Kidney tubule cell (primary cell): ENCODE measurements at places on chromosomes 16 and 17.
A peak's percentile ranks its signal among the peaks of the same experiment; 100 is the strongest.

GRCh38 chr17:34153991-34154390 is 101.1 kb upstream of the CCL2 start:
- DNase-seq = no peak

DNA sequence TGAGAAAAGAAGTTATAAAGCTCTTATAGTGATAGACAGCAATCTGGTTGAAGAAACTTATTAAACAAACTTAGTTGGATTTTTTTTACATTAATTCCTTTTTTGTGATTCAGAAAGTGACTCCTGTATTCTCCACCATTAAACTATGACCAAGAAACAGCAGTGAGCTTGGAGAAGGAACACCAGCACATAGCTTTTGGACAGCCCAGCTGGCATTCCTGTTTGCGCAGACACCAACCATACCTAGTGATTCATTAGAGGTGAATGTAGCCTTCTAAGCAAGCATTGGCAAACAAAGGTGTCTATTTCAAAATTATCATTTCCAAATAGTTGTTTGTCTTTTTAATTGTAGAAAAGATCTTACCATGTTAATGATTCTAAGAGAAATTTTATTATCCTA is 94.4 kb downstream of the STXBP4 start:
- peak; percentile 83 for DNase-seq

DNA sequence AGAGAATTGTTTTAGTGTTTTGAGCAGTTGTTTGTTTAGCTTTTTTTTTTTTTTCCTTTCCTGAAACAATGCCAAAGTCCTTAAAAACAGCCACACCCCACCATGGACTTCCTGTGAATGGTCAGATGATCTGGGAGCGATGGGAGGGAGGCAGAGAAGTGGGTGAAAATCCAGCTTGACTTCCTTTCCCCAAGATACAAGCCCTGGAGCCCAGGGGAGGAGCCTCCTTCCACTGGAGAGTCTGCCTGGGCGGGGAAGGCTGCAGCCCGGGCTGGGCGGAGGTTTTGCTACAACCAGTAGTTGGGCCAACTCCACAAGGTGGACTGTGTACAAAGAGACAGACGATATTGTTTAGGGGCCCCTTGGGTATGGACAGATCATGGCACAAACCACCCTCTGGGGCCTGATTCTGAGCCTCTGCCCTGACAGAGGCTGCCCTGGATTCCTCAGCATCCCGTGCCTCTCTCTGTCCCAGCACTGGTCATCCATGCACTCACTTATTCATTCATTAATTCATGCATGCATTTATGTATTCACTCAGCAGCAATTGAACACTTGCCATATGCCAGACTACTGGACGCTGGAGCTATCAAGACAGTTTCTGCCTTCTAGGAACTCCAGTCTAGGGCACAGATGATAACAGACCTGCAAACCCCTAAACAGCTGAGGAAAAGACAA is 29.8 kb downstream of the WSB1 start:
- DNase-seq = peak; percentile 44

DNA sequence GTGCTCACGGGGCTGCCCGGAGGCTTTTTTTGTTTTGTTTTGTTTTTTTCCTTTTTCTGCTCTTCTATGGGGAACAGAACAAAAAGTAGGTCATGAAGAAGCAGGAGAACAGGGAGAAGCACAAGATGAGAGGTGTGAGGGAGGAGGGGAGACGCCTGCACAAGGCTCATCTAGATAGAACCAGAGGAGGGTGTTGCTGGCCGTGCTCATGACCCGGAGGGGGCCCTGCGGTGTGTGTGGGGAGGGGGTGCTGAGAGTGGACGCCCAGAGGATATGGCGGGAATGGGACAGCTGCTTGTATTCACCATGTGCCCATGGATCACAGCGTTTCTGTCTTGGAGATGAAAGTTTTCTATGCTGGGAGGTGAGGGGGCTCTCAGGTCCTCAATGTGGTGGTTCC is 183.7 kb downstream of the FOXL1 start:
- no peak for DNase-seq

DNA sequence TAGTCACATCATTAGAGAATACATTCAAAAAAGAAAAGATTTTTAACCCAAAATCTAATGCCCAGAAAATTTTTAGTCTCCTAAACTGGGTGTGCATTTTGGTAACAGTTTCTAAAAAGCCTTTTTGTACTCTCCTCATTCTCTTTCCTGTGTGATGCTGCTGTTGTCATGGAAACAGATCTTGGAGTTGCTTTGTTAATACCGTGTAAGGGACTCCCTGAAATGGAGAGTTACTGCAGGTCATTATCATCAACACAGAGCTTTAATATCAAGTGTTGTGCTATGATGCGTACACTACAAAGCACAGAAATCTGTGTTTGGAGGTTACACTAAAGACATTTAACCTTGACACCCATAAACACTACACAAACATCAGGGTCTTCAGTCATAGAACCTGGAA is 216.3 kb downstream of the PRKCA start:
- no peak for DNase-seq

GRCh38 chr16:81531419-81531821 is 86.8 kb downstream of the CMIP start:
- peak; percentile 93 for DNase-seq
